Heart left ventricle (tissue), 16 donors: ENCODE measurements at places on chromosomes 1 and 21. TPM values are rescaled to one million over a fixed set of nuclear protein-coding genes. Genes with fewer than 3 reads are reported as not detected.

Gene NUCKS1
- total RNA-seq, result 225 TPM

Gene S100A14
- total RNA-seq, result 1.2 TPM

DNA sequence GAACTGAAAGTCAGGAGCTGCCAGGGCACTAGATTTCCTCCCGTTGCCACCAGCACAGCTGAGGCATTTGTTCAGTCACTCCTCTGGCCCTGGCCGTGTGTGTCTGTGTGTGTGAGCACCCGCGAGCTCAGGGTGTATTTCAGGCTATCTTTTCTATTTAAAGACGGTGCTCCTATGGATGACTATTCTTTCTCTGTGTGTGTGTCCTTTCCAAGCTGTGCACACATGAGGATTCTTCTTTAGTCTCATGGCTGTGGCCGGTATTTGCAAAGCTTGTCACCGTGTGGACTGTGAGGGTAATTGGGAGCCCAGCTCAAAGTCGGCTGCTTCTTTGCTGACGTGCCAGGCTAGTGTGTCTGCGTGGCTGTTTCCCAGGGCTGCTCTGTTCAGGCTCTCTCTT is 3.0 kb upstream of the KCND3 start:
- no peak for DNase-seq

DNA sequence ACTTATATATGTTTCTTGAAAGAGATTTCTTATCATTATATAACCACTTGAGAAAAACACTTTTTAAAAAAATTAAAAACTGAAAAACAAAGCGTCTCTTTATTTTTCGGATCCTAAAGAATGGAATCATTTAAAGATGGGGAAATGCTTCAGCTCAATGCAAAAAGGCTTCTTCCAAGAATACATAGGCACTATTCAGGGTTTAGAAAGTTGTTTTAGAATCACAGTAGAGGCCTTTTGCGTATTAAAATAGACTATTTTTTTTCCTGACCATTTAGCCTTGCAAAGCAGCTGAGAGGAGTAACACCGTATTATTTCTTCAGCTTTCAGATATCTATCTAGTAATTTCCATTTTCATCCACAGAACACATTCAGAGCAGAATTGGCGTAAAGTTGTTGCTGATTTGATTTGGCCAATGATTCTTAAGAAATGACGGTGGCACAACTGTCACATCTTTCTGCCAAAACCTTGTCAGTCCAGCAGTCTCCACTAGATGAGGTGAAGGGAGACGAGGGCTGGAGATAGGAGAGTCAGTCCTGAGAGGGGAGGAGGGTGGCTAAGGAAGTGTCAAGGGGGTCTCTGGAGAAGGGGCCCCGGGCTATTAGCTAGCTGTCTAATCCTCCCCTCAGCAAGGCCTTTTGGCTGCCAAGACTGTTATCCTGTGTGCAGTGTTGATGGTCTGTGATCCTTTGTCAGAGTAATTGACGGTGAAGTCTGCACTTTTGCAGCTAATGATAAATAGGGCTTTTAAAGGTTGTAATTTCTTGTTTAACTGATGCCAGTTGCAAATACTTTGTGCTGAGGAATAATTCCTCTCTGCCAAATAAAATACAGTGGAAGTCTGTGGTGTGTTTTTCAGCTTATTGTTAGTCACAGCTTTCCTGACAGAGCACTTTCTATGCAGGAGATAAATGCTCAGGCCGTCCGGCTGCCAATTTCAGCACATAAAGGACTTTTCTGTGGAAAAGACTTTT is 34.7 kb downstream of the PRRX1 start:
- no peak for DNase-seq

DNA sequence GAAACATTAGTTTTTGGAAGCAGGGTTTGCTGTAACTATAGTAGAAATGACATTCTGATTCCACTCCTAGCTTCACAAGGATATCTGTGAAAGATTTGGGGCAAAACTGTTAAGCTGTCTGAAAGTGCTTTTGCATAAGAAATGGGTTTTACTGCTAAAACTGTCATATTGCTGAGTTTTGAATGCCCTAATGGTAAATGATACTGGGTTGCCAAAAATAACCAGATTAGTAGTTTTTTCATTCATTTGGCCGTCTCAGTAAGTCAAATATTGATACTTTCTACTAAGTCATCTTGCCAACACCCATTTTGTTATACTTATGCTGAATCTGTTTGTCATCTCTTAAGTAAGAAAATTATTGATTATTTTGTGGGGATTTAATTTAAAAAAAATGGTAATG is 399 bp upstream of the PTPRC start:
- DNase-seq, result no peak
